ENCODE measurements at places on chromosomes 1 and 21. TPM values are rescaled to one million over a fixed set of nuclear protein-coding genes. Genes with fewer than 3 reads are reported as not detected.

GRCh38 chr1:90768826-90769225 is 51.7 kb upstream of the BARHL2 start:
- no peak for DNase-seq

DNA sequence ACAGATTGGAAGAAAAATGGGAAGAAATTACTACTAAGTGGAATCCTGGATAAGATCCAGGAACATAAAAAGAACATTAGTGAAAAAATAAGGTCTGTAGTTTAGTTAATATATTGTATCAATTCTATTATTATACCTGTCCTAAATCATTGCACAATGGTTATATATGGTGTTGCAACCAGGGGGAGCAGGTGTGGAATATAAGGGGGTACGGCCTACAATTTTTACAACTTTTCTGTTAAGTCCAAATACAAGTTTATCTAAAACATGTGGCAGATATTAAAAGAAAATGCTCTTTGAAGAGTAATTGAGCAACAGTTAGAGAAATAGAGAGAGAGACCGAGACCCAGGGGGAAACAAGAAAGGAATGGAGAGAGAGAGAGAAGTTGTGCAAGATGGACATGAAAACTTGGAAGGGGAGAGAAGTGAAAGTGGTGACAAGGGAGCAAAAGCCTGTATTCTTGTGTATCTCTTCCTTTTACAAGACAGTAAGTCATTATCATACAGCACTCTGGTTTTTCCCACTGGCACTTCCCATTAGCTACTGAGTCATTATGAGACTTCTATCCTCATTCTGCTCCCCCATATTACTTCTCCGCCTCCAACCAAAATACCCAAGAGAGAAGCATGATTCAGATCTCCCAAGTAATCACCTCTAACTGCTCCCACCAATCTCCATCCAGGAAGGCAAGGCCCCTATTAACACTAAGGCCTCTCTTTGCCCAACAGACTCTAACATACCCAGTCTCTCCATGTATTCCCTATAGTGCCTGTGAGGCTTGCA is 22.3 kb upstream of the TRAF3IP3 start:
- DNase-seq = peak; percentile 35

- no peak for DNase-seq
These were observed 88.2 kb downstream of the TIAM1 start for GRCh38 chr21:31255896-31256295.

VHLL gene
- not detected for total RNA-seq

- DNase-seq = no peak
These were observed 157.8 kb upstream of the KAZN start for GRCh38 chr1:14440731-14441130.

CCDC30 gene
- 1.4 TPM for total RNA-seq

- no peak for DNase-seq
These were observed 16.6 kb downstream of the NUDC start for GRCh38 chr1:26938004-26938658.

GRCh38 chr1:244435562-244436205 is 16.0 kb downstream of the ADSS2 start:
- DNase-seq = peak; percentile 31

SUSD4 gene
- 1.8 TPM for total RNA-seq

DNA sequence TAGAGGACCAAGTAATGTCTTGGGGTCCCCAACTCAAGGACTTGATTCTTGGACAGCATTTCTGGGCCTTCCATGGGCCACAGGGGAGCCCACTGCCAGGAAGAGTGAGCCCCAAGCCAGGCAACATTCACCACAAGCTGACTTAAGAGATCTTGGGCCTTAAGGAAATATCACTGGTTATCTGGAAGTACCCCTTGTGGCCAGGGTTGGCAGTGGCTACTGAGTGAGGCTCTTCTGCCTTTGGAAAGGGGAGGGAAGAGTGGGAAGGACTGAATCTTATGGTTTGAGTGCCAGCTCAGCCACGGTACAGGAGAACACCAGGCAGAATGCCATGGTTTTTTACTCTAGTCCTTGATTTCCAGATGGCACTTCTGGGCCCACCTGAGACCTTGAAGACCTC is 228.9 kb upstream of the RGS18 start:
- no peak for DNase-seq

DNA sequence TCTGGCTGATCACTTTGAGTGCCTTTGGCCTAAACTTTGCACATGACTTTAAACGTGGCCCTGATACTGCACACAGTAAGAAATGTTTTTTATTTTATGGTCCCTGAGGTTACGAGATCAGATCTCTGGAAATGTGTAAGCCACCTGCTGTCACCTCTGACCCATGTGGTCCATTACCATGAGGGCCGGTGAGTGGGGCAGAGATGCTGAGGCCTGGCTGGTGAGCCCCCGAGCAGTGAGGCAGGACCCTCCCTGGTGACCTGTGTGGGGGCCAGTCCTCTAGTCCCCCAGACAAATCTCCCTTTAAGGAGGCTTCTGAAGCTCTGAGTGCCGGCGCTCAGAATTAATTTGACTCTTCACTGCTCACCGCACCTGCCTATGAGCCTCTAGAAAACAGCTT is 12.4 kb downstream of the TFF3 start:
- no peak for DNase-seq

MAN1C1 gene
- 6.3 TPM for total RNA-seq

USH2A gene
- total RNA-seq = not detected

- peak; percentile 58 for DNase-seq
These were observed 45.2 kb downstream of the SLC30A7 start for GRCh38 chr1:100941098-100941527.

GRCh38 chr1:8797216-8797615 is 20.2 kb downstream of the RERE start:
- no peak for DNase-seq

PADI2 gene
- total RNA-seq = not detected

DNA sequence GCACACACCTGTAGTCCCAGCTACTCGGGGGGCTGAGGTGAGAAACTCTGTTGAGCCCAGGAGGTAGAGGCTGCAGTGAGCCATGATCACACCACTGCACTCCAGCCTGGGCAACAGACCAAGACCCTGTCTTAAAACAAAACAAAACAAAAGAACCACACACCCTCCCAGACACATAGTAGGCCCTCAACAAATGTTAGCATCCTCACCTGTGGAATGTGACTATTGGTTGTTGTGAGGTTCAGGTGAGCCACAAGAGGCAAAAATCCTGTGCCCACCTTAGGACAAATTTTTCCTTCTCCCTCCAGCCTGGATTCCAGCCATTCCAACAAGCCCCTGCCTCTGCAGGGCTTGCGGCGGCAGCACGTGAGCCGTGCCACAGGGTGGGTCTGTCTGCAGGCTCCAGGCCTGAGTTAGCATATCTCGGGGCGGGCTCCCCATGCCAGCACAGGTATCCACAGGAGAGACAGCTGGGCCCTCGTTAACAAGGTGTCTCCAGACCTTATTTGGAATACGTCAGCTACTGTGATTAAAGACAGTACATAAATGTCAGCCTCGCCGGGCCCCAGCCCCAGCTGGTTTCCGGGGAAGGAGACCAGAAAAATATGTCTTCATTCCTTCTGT is 17.4 kb downstream of the C1QB start:
- DNase-seq = no peak
